AG10803 (cell line): ENCODE measurements at places on chromosomes 13 and 19.
A peak's percentile ranks its signal among the peaks of the same experiment; 100 is the strongest.

DNA sequence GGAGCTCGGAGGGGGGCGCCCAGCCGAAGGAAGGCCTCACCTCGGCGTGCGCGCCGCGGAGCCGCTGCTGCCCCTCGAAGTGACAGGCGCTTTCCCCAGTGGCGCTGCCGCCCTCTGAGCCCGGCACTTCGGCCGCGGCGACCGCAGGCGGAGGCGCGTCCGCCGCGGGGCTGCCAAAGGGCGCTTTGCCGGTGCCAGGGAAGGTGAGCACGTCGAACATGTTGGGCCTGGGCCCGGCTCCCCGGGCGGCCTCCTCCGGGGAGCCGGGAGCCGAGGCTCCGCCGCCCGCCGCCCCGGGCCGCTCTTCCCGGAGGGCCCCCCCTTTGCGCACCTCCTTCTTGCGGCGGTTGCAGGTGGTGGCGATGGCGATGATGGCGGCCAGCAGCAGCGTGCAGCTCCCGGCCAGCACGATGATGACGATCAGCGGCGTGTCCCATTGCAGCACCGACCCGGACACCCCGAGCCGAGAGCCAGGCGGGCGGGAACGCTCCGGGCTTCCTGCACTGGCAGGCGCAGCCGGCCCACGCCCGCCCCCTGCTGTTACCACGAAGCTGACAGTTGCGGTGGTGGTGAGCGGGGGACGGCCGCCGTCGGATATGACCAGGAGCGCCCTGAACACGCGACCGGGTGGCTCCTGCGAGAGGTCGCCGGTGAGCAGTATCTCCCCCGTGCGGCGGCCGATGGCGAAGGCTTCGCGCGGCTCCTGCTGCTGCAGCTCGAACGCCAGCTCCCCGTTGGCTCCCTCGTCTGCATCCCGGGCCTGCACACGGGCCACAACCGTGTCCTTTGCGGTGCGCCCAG, 2.5 kb downstream of the PCDH8 start:
- DNase-seq = no peak

- no peak for DNase-seq
Measured at GRCh38 chr13:41401366-41401765, 56.0 kb upstream of the RGCC start.

- peak; percentile 82 for DNase-seq
Measured at GRCh38 chr13:109595471-109595870, 190.9 kb downstream of the IRS2 start.

GRCh38 chr13:112762690-112763080, 72.8 kb downstream of the ATP11A start:
- no peak for DNase-seq

GRCh38 chr19:16936901-16937300, 48.1 kb downstream of the F2RL3 start:
- DNase-seq = no peak

- DNase-seq = no peak
Measured at GRCh38 chr13:32446773-32447465, 19.0 kb upstream of the N4BP2L1 start.

DNA sequence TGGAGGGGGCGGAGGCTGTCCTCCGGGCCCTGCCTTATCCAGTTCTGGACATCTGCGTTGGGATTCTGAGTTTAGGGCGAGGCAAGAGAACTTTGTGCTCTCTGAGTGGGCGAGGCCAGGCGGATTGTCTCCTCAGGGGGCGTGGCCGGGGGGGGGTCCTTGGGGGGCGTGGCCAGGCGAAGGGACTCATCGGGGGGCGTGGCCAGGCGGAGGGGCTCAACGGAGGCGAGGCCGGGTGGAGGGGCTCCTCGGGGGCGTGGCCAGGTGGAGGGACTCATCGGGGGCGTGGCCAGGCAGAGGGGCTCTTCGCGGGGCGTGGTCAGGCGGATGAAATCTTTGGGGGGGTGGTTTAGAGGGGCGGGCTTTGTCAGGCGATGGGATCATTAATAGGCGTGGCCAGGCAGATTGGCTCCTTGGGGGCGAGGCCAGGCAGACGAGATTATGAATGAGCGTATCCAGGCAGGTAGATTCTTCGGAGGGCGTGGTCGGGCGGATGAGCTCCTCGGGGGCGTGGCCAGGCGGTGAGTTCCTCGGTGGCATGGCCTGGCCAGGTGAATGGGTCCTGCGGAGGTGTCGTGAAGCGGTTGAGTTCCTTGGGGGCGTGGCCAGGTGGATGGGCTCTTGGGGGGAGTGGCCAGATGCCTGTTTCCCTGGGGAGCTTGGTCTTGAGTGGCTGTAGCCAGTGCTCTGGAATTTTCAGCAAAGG, 10.3 kb upstream of the CACNG7 start:
- no peak for DNase-seq

GRCh38 chr19:11887611-11888531, at the start of gene ZNF69:
TSS of gene ZNF69 (plus strand) at chr19:11887782. CDS start at chr19:11887924, 142 bp downstream.
- peak; percentile 63 for DNase-seq
